Pancreas (tissue), 10 donors: ENCODE measurements at places on chromosomes 6 and 20. TPM values are rescaled to one million over a fixed set of nuclear protein-coding genes. Genes with fewer than 3 reads are reported as not detected.

GRCh38 chr6:25005010-25005409 lies 69.2 kb upstream of the RIPOR2 start:
- no peak for DNase-seq

DNA sequence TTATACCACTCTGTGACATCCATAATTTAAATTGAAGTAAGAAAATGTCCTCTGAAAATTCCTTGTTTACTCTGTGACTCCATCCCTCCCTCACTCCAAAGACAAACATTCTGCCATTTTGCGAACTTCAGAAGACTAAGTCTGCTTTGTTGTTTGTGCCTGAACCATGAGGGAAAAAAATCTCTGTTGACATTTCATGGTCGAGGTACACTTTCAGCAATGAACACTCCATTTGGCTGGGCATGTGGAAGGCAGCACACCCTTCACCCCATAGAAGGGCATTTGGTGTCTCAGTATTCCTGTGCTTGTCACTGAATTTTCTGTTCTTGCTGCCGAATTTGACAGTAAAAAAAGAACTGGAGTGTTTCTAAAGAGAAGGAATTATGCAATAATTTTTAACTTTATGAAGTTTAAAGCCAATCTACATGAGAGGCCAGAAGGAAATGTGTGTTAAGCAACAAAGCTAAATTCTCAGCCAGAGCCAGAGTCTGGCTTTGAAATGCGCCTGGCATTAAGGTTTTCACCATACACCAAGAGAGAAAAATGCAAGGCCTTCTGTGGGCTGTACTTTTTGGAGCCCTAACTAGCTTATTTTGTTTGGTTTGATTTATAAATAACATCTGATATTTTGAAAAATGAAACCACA lies 4.7 kb upstream of the PBOV1 start:
- DNase-seq = no peak

DNA sequence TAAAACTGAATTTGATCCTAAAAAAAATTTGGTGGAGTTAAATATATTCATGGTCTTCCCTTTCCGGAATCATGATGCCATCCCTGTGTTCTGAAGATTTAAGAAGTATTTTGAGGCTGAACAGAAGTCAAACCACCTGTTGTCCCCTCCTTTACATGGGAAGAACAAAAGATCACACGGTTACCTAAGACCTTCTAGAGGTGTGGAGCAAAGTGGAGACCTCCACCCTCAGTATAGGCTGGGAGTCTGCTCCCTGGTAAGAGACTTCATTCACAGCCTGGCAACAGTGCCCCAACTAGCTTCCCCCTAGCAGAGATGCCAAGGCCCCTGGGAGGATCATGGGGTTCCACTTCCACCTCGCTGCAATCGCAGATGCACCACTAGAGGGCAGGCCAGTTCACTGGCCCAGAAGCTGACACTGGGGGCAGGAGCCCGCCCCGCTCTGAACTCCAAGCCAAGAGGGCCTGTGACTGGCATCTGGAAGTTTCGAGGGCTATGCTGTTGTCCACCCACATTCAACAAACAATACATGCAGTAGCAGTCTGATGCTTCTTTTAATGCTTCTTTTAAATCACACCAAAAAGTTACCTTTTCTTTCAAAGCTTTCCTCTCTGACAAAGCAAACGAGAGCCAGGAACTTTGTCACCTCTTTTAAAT lies 19.5 kb upstream of the UBE2J1 start:
- peak; percentile 80 for DNase-seq

DNA sequence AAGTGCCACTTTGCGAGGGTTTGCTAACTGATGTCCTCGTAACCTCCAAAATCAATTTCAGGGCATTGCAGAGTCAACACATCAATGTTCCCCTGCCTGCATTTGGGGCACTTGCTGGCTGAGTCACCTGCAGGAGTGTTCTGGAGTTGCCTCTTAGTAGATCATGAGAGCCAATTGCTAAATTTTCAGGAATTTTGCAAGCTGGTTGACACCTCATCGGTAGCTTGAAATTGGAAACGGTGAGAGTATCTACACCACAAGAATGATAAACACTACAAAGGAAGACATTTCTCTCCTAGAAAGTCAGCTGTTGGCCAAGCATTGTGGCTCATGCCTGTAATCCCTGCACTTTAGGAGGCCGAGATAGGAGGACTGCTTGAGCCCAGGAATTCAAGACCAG lies 10.8 kb upstream of the BFSP1 start:
- no peak for DNase-seq

DNA sequence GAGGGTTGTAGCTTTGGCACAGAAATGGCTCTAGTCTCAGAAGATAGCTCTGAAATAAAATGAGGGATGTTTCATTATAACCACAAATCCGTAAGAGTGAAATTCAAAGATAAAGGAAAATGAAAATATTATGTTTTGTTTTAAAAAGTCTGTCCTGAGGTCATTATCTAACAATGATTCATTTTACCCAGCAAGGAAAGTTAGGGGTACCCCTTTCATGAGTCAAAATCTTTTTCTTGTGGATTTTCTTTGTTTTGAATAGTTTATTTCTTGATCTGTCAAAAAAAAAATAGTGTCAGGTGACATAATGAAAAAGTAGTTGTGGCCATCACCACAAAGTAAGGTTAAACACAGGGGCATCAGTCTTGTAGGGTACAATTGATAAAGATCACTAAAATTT lies 59.7 kb upstream of the MYB start:
- no peak for DNase-seq

DNA sequence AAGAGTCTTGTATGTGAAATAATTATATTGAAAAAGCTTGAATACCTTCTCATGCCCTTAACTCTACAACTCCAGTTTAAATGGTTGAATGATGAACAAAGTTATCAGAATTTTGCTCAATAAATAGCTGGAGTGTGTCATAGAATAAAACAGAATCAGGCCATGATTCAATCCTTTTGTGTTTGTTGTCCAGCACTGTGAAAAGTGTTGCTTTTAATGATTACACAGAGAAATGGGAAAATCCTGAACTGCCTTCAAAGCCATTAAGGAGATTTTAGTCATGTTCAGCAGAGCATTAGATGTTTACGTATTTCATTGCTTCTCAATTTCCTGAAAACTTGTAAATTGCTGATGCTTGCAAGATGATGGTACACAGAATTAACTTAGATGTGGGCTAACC lies 262.9 kb upstream of the BTBD3 start:
- no peak for DNase-seq

DNA sequence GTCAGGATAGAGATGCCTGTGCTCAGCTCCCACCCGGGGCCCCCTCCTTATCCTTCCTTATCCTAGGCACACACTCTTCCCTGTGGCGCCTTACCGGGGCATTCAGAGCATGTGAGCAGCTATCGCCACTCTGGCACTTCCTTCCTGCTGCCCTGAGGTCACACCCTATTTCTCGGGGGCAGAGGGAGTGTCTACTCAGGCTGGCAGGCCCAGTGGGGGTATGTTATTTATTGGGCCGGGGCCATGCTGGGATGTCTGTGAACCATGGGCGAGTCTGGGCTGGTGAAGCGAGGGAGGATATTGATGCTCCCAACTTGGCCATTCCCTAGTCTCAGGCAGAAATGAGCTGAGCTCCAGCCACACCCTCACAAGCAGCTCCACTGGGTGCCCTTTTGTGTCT lies 3.9 kb upstream of the LY6G6D start:
- no peak for DNase-seq

- DNase-seq = no peak
These were observed 297.4 kb downstream of the THBS2 start for GRCh38 chr6:168956141-168956838.

DNA sequence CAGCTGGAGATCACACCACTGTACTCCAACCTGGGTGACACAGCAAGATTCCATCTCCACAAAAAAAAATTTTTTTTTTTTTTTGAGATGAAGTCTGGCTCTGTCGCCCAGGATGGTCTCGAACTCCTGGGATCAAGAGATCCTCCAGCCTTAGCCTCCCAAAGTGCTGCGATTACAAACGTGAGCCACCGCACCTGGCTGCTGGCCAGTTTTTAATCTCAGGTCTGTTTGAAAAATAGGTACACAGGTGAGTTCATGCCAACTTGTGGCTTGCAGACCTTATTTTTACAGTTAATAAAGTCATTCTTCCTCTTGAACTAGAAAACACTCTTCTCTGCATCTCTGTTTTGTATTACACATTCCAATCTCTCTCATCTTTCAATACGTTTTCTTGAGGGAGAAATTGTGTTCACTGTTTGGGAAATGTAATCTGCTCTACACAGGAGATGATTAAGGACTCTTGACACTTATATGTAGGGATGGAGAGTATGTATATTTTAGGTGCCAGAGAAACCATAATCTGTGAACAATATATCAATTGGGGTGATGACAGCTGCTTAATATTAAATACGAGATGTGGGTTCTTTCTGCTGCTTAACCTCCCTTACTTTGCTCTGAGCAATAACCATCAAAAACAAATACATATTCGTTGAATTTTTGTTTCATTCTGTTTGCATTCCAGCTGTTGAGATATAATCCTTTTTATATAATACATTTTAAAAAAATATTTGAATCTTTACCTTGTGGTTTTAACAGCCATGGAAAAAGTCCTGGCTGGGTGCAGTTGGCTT lies 17.7 kb upstream of the RIPOR3 start:
- DNase-seq = peak; percentile 53

- DNase-seq = no peak
These were observed 21.4 kb downstream of the PYGB start for GRCh38 chr20:25269057-25269832.

The LHFPL5 gene
- 3.8 TPM for total RNA-seq

The SYNDIG1 gene
- total RNA-seq = 0.43 TPM

The TCP11 gene
- not detected for total RNA-seq

The CTAGE9 gene
- total RNA-seq = not detected

The EBF4 gene
- 6.8 TPM for total RNA-seq

The SLC17A2 gene
- total RNA-seq = not detected

The ACAT2 gene
- total RNA-seq = 6.8 TPM

The APOBEC2 gene
- total RNA-seq = 9.1 TPM

The GDAP1L1 gene
- 0.46 TPM for total RNA-seq

The KIF6 gene
- total RNA-seq = 0.40 TPM

The CST2 gene
- total RNA-seq = 2.7 TPM

The BPIFA1 gene
- total RNA-seq = not detected
